ENCODE measurements at places on chromosomes 11 and 22.

DNA sequence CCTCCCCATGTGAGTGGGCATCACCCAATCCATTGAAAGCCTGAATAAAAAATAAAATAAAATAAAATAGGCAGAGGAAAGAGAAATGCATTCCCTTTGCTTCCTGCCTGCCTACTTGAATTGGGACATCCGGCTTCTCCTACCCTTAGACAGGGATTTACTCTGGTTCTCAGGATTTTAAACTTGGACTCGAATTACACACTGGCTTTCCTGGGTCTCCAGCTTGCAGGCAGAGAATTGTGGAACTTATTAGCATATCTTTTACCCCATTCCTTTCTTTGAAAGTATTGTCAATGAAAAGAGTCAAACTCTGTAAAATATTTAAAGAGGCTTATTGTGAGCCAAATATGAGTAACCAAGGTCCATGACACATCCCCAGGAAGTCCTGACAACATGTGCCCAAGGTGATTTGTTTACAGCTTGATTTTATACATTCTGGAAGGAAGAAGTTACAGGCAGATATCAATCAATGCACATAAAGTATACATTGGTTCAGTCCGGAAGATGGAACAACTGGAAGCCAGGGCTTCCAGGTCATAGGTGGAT, 78.4 kb upstream of the CCDC90B start:
- no peak for DNase-seq

- DNase-seq: no peak
Measured at GRCh38 chr11:126808836-126809235, 191.7 kb downstream of the KIRREL3 start.

DNA sequence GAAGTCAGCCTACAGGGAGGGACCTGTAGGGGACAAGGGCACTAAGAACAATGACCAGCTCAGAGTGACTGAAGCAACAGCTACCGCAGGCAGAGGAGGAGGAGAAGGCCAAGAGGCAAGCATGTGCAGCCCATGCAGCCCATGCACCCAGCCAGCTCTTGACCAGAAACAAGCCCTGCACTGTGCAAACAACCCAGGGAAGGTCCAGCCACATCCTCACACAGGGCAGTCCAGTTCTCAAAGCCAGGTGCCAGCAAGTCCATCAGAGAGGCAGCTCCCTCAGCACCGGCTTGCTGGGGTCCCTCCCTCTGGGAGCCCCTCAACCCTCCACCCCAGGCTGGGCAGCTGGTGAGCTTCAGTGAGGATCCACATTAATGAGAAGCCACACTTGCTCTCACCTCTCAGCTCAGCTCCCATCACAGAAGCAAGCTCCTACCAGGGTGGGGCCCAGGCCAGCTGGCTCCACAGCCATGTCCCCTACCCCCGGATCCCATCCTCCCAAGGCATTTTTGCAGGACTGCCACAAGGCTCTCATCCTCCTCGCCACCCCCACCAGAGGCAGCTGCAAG, 7.1 kb downstream of the DGCR2 start:
- DNase-seq: no peak

GRCh38 chr11:65362966-65363365, 8.4 kb downstream of the TIGD3 start:
- DNase-seq: no peak

DNA sequence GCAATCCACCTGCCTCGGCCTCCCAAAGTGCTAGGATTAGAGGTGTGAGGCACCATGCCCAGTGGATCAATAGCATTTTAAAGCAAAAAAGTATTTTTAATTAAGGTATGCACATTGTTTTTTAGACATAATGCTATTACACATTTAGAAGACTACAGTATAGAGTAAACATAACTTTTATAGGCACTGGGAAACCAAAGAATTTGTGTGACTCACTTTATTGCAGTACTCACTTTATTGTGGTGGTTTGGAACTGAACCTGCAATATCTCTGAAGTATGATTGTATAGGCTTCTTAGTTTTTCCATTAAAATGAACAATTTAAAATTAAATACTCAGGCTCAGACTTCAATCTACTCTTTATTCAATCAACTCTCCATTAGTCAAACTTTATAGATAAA, 17.5 kb upstream of the CD3E start:
- DNase-seq: no peak

- DNase-seq: no peak
Measured at GRCh38 chr22:17997456-17997855, 26.9 kb downstream of the MICAL3 start.

DNA sequence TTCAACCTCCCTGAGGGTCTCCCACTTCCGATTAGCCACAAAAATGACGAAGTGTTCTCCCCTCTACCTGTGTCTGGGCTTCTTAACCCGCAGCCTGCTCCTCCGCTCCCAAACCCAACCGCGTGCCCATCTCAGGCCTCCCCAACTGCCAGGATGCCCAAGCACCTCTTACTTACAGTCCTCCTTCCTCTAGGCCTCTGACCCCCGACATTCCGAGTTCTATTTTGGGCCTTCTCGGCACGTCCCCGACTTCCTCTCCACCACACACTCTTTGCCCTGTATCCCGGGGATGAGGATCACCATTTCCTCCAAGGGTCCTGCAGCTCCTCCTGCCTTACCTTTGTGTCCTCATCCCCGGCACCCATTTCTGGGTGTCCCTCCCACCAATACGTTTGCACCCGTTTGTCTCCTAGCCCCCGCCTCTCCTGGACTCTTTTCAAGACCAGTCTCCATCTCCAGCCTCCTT, 388 bp upstream of the MUS81 start:
- no peak for DNase-seq

DNA sequence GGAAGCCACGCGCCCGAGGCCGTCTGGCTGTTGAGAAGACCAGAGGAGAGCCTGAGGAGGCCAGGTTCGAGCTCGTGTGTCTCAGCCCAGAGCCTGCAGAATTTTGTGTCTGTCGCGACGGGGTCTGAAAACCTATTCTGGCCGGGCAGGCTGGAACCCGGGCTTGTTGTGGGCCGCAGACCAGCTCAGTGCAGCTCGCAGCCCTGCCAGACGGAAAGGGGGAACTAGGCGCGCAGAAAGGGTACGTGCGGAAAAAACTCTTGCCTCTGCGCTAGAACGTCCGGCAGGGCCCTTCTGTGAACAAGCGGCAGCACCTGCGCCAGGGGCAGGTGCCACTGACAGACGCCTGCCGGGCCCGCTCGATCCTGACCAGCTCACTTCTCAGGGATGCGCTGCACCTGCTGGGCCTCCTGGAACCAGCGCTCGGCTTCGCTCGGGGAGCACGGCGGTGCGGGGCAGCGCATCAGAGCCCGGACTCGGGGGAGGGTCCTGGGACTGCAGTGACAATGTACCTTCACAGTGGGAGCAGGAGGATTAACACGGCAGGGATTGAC, 409.3 kb downstream of the BRD1 start:
- no peak for DNase-seq

- no peak for DNase-seq
Measured at GRCh38 chr11:67453816-67454732, 1.1 kb upstream of the CABP4 start.

GRCh38 chr11:64801158-64801464, 1.9 kb downstream of the MAP4K2 start:
- DNase-seq: no peak

DNA sequence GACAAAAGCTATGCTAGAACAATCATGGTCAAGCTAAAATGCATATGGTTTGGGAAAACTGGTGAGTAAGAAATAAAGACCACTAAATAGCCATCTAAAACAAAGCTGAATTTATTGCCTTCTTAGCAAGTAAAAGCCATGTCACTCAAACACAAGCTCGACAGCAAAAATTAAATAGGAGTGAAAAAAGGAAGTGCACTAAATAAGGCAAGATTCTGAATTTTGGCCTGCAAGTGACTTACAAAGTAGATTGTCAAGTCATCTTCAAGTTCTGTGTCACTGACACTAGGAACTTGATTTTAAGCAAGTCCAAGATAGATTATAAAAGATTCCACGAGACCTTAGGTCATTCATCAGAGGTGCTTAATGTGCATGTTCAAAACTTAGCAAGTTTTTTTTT, 27.4 kb downstream of the TUG1 start:
- no peak for DNase-seq

DNA sequence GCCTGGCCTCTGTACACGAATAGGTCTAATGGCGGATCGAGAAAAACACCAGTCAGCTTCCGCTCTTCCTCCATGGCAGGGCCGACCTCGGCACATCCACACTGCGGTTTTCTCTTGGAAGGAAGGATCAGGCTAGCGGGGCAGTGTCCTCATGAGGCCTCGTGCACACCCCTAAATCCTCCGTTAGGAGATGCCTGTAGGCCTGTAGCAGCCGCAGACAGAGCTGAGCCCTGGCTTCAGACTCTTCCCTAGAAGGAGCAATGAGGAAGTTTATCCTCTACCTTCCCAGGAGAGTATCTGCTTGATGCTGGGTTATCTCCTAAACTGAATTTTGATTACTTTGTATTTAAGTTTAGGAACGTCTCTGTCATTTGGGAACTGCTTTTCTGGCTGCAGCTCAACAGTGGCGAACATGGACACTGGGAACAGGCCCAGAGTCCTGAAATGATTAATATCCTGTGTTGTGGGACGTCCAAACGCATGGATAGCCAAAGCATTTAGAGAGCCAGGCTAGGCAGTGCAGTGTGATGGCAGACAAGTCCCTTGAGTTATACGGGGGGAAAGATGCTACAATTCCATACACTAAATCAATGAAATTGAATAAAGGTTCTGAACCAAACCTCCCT, 16.5 kb upstream of the BMAL1 start:
- no peak for DNase-seq

DNA sequence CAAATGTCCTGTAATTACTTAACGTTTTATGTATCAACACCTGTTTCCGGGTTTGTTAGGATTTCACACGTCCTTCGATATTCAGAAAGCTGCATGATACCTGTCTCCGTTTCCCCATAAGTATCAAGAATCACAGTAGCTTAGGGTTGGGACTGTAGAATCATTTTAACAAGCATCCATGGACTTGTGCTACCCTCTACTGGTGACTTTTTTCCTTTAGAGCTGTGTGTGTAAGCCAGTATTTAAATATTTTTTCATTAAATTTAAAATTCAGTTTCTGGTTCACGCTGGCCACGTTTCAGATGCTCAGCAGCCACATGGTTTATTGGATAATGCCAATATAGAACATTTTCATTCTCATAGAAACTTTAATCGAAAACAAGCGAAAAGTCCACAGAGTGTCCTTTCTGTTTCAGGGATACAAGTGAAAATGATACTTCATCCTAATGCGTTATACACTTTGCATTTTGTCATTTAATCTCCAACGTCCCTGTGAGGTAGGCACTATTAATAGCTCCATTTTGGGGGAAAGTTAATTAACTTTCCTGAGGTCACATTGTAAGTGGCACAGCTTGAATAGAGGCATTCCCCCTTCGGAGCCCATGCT, 61.5 kb upstream of the SLC25A18 start:
- peak; percentile 73 for DNase-seq

- no peak for DNase-seq
Measured at GRCh38 chr11:36619502-36619901, 21.5 kb upstream of the RAG2 start.

DNA sequence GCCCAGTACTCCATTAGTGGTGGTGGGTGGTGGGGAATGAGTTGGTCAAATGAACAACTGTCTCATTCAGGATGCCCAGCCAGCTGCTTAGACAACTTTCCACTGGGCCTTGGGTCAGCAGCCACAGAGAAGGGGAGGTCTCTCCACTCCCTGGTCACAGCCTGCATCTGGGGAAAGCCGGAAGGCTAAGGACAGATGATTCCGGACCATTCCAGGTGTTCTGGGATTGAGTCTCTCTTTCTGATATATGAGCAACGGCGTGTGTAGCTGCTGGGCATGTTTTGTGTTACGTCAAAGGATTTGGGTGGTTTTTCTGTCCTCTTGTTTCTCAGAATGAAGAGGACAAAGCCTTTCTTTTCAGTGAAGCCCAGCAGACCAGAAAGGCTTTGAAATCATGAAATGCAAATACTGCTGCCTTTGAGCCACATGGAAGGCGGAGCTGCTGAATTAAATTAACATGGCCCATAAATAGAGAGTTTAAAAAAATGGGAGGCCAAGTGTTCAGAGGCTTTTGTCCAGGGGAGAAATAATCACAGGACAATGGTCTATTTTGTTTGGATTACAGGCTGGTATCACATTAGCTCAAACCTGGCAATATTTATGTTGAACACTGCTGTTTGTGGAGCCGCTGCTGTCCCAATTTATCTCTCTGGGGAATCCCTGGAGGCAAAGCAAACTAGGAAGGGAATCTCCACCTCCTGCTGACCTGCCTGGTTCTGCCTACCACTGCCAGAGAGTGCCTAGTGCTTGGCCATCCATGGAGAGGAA, 234.4 kb upstream of the E2F8 start:
- no peak for DNase-seq

- peak; percentile 83 for DNase-seq
Measured at GRCh38 chr11:19558189-19558986, 154.2 kb upstream of the NAV2 start.

GRCh38 chr22:31983911-31984656, 39.7 kb downstream of the YWHAH start:
- no peak for DNase-seq

DNA sequence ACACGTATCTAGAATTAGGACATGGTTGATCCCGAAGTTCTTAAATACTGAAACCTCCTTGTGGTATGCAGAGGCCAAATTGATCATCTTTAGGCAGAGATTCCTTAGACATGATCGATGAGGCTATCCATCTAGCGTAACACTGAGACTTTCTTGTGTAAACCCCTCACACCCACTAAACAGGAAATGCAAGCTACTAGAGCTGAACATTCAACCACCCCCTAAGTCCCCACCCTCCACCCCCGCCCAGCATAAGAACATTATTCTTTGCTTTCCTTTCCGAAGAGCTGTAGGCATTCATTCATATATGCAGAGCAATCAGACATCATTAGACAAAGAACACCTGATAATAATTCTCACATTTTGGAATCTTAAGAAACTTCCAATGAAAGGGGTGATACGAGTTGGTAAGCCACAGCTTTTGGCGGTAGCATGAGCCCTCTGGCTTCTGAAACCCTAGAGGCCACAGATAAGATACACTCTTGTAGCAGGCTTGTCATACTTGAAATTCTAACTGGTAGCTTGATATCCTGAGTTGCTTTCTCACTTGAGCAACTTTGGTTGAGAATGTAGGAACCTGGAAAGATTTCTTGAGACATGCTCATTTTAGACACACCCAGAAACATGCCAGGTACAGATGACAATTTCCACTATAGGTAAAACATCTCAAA, 42.2 kb downstream of the FLI1 start:
- no peak for DNase-seq

- no peak for DNase-seq
Measured at GRCh38 chr11:119756169-119756865, 27.3 kb upstream of the NECTIN1 start.

GRCh38 chr11:69172674-69173073, 16.9 kb downstream of the SMIM38 start:
- no peak for DNase-seq
